ENCODE measurements at places on chromosomes 4 and X.

DNA sequence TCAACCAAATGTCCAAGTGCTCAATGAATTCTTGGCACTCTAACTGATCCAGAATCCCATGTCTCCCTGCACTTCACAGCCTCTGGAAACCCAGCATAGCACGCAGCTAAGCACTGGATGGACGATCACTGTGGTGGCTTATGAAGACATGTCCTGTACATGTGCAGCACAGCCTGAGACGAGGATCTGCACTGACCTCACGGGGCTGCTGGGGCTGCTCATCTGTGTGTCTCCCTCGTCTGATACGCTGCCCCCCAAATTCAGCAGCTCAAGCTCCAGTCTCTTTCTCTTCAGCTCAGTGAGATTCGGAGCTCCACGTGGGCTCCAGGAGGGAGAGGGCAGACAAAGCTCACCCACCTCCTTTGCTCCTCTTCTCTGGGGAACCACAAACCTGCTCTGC, 126.9 kb downstream of the CPZ start:
- no peak for DNase-seq

- no peak for DNase-seq
Observed at GRCh38 chr4:3318561-3319021, 25.8 kb downstream of the RGS12 start.

DNA sequence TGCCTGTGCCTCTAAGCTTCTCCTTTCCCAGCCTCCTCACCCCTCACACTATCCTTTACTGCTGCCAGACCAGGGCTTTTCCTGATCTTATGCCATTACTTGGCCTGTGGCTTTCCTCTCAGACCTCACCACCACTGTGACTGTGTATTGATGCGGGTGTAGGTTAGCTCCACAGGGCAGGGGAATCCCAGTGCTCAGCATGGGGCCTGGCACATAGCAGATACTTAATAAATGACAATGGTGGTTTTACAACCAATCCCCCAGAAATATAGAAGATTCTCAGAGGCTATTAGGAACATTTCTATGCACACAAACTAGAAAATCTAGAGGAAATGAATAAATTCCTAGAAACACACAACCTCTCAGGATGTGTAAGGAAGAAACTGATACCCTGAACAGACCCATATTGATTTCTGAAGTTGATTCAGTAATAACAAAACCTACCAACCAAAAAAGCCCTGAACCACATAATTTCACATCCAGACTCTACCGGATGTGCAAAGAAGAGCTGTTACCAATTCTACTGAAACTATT, 129.6 kb upstream of the QRFPR start:
- DNase-seq, result no peak

GRCh38 chrX:123272630-123273029, 88.6 kb downstream of the GRIA3 start:
- no peak for DNase-seq

DNA sequence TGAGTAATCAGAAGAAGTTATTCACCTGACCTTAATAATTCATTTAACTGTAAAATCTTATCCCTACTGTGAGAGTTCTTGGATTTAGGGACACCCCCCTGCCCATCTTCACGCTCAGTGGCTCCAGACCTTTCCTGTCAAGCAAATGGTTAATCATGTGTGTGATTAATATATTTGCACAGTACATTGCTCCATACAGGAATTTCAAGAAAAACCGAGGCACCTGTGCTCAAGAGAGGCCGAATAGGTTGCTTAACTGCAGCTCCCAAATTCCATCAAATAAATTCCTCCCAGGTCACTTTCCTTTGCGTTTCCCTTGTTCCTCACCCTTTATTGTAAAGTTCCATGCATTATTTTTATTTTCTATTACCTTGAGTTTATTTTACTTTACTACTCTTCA, 119.5 kb downstream of the STOX2 start:
- no peak for DNase-seq

DNA sequence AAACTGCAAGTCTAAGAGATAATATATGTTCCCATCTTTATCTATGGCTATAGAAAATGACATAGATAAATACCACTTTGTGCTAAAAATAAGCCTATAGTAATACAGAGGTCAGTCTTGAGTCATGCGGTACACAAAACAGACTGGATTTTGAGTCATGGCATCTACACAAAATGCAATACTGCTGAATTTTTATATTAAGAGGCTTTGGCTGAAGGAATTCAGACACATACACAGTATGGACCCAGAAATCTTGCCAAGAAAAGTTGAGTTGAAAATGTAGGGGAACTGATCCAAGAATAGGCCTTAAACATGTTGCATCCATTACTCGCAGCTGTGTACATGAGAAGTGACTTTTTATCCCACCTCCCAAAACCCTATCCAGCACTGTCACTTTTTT, 184.4 kb downstream of the TENM3 start:
- no peak for DNase-seq

GRCh38 chr4:76982638-76983584, 33.4 kb downstream of the SEPTIN11 start:
- DNase-seq, result no peak

DNA sequence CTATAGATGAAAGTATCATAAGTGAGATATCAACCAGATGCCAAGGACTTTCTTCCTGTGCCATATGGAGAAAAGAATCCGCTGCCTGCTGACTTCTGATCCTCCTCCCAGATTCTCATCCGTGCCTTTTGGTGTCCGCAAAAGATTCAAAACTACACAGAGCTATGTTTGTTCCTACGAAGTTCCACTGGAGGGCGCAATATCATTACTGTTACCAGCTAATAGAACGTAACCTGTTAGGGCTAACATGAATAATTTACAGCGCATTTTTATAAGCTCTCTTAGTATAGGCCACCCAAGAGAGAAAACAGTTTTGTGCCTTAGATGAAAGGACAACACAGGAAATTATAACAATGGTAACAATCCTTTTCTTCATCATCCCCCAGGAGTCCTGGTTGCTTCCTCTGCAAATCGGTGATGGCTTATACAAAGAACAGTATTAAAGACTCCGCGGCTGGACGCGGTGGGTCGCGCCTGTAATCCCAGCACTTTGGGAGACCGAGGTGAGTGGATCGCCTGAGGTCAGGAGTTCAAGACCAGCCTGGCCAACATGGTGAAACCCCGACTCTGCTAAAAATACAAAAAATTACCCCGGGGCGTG, 22.8 kb upstream of the CENPVL3 start:
- DNase-seq, result no peak

DNA sequence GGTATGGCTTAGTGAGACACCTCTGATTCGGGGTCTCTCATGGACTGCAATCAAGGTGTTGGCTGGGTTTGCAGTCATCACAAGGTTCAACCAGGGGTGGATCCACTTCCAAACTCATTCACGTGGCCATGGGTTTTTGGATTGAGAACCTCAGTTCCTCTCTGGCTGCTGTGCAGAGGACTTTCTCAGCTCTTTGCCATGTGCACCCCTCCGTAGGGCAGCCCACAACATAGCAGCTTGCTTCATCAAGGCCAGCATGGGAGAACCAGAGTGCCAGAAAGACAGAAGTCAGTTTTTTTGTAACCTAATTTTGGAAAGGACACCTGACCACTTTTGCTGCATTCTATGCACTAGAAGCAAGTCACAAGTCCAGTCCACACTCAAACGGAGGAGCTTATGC, 154.9 kb downstream of the PJA1 start:
- DNase-seq, result no peak

DNA sequence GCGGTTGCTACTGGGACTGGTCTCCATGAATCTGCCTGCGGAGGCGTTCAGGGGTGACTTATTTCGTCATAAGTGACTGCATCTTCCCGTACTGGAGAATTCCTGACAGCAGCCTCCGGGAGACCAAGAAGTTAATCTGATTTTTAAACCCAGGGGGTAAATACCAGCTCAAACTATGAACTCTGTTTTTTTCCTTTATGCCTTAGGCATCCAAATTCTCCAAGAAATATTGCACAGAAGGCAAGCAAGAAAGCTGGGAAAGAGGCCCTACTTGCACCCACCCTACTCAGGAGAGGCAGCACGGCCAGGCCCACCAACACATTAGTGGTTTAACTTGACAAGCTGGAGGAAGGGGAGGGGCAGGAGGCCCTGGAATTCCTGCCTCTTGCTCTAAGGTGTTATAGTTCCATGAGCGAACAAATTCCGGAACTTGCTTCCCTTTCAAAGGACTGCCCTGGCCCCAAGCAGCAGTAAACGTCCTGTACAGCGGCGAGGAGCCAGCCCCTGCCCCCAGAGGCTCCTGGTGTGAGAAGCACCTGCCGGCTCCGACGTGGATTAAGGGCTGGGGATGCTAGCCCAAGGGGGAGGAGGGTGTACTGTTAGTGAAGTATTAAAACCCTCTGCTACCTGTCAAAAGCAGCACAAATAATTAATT, 177.2 kb downstream of the AFAP1 start:
- no peak for DNase-seq

DNA sequence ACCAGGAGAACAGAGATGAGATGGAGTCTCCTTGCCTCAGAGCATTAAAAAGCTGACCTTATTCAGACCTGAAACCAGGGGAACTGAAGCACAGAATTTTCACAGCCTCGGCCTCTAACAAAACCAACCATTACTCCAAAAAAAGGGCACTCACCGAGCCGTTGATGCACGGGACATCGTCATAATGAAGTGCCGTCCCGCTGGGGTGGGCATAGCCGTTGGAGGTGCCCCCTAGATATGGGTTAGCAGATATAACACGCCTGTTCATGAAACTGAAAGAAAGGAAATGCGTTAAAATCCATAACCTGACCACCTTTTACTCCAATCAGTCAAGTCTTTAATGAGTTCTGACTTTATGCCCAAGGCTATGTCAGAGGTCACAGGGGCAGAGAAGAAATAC, 153.6 kb downstream of the AFAP1 start:
- no peak for DNase-seq

- no peak for DNase-seq
Observed at GRCh38 chr4:167232805-167233684, 1.2 kb downstream of the SPOCK3 start.

GRCh38 chrX:135463937-135464336, 42.2 kb downstream of the SMIM10L2A start:
- no peak for DNase-seq

GRCh38 chrX:124530803-124531202, 184.4 kb downstream of the SH2D1A start:
- no peak for DNase-seq

DNA sequence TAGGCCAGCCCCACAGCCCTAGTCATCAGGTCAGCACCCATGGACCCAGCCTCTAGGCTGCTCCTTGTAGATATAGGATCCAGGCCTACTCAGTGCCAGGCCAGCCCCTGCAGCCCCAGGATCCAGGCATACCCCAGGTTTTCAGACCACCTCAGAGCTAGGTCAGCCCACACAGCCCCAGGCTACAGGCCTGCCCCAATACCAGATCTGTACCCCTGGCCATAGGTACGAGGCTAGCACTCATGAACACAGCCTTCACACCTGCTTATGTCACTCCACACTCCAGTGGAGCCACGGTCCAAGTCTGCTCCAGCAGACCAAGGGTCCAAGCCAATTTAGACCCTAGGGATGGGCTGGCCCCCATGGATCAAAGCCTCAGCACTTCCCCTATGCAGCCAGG, 191.0 kb downstream of the DLG3 start:
- DNase-seq, result no peak

GRCh38 chr4:14596904-14597303, 405.4 kb upstream of the CPEB2 start:
- no peak for DNase-seq

GRCh38 chrX:68938244-68939004, 109.6 kb downstream of the EFNB1 start:
- no peak for DNase-seq

DNA sequence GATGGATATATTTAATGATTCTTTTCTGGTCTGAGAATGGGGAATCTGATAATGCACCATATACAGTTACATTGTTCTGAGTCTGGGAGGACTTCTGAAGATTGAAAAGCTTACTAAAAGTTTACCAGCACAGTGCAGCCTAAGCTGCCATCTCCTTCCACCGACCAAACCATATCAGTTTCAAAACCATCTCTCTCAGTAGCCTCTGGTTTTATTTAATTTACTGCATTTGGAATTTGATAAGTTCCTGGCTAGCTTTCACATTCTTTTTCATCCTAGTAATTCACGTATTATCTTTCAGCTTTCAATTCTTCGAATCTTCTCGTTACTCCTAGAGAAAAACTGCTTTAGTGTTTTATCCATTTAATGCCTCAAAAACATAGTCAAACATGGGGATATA, 181.4 kb upstream of the HCCS start:
- DNase-seq, result no peak

DNA sequence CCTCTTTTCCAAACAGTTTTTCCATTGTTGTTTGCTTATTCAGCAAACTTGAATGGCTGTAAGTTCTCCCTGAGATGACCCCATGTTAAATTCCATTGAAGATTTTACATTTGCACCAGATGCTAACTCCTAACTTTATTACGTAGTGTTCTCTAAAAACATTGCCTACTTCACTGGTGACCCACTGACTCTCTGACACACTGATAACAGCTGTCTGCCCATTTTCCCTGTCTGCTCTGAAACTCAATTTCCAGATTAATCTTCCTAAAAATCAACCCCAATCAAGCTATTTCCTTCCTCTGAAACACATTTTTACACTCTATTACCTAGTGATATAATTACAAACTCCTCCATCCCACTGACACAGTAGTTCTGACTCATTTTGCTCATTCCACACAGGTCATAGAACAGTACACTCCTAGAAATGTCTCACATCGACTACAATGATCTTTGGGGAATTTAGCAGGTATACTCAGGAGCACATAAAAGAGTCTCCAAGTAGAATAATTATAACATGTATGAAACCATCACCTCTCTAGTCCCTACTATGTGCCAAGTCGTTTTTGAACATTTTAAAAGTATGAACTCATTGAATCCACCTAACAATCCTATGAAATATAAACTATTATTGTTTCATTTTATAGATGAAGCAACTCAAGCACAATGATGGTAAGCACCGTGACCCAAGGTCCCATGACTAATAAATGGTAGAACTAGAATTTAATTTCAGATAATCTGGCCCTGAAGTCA, 210.9 kb downstream of the SLIT2 start:
- no peak for DNase-seq

GRCh38 chr4:180407275-180407885, 1835.8 kb upstream of the TENM3 start:
- DNase-seq, result no peak

- DNase-seq, result no peak
Observed at GRCh38 chrX:150219374-150220185, 143.5 kb upstream of the MAMLD1 start.

GRCh38 chr4:160514126-160514525, 1411.2 kb downstream of the RAPGEF2 start:
- DNase-seq, result no peak

GRCh38 chr4:138460477-138461414, 218.6 kb upstream of the SLC7A11 start:
- DNase-seq, result no peak

GRCh38 chrX:81355436-81355835, 153.5 kb downstream of the SH3BGRL start:
- DNase-seq, result no peak

GRCh38 chrX:6041630-6042029, 187.0 kb downstream of the NLGN4X start:
- no peak for DNase-seq

- DNase-seq, result no peak
Observed at GRCh38 chrX:47815901-47816845, 20.5 kb upstream of the ZNF81 start.

DNA sequence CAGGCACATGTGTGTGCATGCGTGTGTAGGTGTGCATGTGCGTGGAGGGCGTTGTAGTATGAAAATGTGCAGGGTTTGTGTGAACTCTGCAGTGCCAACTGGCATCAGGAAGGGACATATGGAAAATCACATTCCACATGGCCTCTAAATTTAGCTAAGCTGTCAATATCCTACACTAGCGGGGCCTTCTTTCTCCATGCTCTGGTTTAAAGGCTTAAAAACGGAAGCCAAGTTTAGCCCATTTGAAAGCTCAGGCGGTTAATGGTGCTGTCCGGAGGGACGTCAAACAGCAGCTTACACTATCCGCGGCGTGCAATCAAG, 144.1 kb upstream of the NOCT start:
- no peak for DNase-seq

Measured in stimulated activated CD8-positive, alpha-beta memory T cell treated with anti-CD3 and anti-CD28 coated beads, Interleukin-4, amount 100 ng/mL, for 24 hours (primary cell).